ENCODE measurements at places on chromosomes 16 and 17.

GRCh38 chr16:51393381-51394005 is 242.4 kb upstream of the SALL1 start:
- no peak for DNase-seq

- no peak for DNase-seq
Measured at GRCh38 chr17:83047182-83047478, 32.3 kb upstream of the METRNL start.

DNA sequence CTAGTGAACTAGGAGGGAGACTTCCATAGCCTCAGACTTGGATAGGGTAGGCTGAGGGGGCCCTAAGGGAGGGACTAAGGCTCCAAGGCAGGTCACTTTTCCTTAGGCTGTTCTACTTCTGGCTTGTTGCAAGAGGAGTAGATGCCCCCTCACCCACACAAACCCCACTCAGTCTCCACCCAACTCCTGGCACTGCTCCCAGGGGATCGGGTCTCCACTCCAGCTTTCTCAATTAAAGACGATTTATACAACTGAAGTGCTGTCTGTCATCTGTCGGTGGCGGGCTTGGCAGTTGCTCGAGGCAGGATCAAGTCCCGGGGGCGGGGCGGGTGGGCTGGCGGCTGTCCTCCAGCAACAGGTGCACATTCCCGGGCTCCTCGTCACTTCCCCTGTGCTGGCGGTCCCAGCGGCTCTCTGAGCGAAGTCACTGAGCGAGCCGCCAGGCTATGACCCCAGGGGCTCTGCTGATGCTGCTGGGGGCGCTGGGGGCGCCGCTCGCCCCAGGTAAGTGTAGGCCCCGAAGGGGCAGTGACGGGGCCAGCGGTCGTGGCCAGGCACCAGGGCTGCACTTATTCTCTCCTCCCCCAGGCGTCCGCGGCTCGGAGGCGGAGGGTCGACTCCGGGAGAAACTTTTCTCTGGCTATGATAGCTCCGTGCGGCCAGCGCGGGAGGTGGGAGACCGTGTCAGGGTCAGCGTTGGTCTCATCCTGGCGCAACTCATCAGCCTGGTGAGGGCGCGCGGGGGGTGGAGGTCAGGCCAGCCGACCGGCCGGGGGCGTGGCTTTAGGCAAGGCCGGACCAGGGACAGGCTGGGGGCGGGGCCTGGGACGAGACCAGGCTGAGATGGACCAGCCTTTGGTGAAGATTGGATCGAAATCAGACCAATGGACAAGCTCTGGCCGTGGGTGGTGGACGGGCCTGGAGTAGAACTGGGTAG is at the start of gene CHRNB1:
Gene CHRNB1 (plus strand): TSS at position 380 of the 937 bp plus-strand sequence. CDS start 67 bp downstream, at position 447.
- no peak for DNase-seq

DNA sequence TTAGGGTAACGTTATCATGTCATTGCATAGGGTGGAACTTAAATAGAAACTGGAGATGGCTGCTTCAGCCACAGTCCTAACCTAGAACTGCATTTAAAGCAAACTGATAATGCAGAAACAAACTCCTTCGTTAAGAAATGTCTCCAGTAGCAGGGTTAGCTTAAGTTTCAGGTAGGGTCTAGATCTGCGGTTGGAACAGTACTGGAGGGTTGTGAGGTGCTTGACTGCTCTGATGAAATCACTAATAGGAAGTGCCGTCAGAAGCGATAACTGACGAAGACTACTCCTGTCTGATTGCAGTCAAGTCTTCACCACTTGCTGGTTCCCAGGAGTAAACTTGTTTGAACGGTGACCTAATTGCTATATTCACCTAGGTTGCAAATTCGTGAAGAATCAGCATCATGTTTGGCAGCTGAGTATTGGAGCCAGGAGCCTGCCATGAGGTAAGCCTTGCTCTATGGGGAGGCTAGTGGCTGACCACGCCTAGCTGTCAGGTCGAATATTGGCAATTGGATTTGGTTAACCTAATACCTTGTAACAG is 24.5 kb downstream of the TRPV2 start:
- no peak for DNase-seq

- no peak for DNase-seq
Measured at GRCh38 chr17:42493319-42493718, 34.6 kb downstream of the ATP6V0A1 start.

DNA sequence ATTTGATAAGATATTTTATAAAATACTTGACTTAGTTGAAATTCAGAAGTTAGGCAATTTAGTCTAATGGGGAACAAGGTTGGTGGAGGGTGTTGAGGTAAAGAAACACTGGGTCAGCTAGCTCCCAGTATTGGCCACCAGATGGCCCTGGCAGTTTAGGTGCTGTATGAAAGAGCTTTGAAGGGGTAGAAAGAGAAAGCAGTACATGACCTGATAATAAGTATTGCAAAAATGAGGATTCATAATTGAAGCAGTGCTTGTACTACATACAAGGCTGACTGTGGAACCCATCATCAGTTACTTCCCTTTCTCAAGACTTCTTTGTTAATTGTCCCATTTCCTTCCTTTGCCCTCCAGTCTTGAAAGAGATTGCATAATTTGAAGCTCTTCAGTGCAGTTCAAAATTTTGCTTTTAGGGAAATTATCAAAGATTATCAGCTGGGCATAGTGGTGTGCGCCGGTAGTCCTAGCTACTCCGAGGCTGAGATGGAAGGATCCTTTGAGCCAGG is 29.4 kb downstream of the TANC2 start:
- no peak for DNase-seq

- DNase-seq, result no peak
Measured at GRCh38 chr17:79806863-79807720, 10.2 kb upstream of the CBX8 start.

GRCh38 chr17:72970246-72970645 is 122.2 kb downstream of the SLC39A11 start:
- no peak for DNase-seq

DNA sequence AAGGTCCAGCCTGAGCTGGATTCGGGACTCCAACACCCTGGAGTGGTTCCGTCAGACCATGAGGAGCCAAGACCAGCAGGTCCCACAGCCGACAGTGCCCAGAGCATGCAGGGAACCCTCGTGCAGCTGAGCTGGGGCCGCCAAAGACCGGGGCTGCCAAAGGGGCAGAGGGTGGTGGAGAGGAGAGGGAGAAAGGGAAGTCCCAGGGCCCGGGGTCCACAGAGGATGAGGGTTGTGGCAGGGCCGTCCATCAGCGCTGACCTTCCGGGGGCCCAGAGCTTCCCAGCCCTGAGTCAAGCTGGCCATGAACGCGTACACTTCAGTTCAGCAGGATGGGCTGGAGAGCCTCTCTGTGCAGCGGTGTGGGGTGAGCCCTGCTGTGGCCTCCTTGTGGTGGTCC is 6.7 kb upstream of the CAPN15 start:
- DNase-seq, result no peak

DNA sequence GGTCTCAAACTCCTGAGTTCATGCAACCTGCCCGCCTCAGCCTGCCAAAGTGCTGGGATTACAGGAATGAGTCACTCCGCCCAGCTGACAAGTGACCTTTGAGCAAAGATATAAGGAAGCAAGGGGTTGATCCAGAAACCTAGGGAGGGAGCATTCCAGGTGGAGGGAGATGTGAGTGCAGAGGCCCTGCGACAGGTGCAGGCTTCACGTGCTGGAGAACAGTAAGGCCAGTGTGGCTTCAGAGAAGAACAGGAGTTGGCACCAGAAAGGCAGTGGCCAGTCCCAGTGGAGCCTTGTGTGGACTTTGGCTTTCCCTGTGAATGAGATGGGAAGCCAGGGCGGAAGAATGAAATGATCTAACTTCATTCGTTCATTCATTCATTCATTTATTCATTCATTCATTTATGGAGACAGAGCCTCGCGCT is 73.6 kb upstream of the HAS3 start:
- no peak for DNase-seq

All from activated CD8-positive, alpha-beta memory T cell treated with anti-CD3 and anti-CD28 coated beads for 48 hours (primary cell).